ENCODE measurements at places on chromosomes 13 and 19.

DNA sequence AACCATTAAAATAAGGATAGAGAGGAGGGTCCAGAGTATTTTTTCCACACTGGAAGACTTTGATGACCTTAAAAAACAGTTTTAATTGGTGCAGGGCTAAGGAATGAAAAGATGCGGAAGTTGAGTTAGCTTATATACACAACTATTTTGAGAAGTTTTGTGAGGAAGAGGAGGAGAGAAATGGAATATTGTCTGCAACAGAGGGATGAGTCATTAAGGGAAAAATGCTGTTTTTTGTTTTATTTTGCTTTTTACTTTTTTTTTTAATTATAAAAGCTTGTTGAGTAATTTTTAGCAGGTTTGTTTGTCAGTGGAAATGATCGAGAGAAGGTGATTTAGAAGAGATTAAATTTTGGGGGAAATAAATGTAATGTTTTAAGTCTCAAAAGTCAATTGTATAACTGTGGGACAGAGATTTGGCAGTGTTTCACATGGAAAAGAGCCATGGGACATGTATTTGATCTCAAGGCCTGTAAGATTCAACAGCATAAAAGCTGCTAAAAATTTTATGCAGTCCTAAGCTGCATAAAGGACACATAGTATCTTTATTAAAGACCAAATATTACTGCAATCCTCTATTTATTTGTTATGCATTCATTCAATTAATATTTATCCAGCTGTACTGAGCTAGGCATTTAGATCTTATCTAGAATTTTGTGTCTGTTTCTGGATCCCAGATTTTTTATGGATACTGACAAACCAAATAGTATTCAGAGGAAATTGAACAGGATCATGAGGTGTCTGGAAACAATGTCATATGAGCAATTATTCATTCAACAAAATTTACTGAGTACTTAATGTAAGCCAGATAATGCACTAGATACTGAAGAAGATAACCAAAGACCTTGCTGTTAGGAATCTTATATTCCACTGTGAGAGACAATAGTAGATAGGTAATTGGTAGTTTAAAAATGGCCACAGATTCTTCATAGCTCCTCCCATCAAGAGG is 72.7 kb downstream of the DNAJC15 start:
- no peak for DNase-seq

- DNase-seq: no peak
Measured at GRCh38 chr13:27245610-27246009, 5.7 kb upstream of the RPL21 start.

DNA sequence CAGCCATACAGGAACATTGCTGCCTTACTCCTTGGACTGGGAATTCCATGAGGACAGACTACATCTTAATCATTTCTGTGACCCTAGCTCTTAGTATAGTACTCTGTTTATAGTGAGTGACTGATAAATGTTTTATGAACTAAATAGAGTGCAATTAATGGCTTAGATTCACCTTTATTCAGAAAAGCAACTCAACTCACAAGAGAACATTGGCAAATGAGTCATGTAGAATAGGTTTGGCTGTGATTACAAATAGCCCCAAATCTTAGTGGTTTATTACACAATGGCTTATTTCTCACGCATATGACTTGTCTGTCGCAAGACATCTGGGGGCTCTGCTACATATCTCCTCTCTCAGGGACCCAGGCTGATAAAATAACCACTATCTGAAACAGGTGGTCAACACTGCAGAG is 121.6 kb upstream of the KL start:
- DNase-seq: no peak

GRCh38 chr19:8416796-8417195 is 3.7 kb downstream of the MARCHF2 start:
- no peak for DNase-seq

DNA sequence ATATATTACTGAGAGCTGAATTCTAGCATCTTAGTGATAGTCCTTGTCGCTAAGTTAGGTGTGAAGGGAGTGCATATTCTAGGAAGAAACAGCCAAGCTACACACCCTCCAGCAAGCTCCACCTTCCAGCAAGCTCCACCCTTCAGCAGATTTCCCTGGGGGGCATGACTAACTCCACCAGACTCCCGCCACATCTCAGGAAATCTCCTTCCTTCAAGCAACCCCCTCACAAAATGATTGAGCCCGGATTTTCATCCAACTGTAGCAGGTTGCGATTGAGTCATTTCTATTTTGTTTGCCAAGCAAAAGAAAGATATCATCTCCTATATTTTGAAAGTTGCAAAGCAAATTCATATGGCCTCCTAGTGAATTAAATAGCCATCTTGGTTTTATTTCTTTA is 162.1 kb upstream of the TMTC4 start:
- DNase-seq: no peak

DNA sequence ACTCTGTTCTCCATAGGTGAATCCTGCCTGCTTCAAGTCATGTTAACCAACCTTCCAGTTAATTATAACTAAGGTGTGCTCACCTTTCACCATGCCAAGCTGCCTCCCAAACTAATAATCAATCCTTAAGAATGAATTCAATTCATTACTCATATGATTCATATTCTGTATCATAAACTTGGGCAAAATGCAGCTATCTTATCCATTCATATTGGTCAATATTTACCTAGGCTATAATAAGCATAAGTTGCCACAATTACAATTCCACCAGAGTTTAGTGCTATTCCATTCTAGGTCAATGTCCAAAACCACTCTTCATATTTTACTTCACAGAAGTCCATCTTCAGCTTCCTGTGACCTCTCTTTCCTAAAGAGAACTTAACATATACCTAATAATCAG is 13.4 kb downstream of the ELF1 start:
- no peak for DNase-seq

GRCh38 chr19:2795827-2796658 is 10.7 kb downstream of the THOP1 start:
- no peak for DNase-seq

GRCh38 chr13:108361769-108362168 is 92.3 kb downstream of the TNFSF13B start:
- DNase-seq: no peak

DNA sequence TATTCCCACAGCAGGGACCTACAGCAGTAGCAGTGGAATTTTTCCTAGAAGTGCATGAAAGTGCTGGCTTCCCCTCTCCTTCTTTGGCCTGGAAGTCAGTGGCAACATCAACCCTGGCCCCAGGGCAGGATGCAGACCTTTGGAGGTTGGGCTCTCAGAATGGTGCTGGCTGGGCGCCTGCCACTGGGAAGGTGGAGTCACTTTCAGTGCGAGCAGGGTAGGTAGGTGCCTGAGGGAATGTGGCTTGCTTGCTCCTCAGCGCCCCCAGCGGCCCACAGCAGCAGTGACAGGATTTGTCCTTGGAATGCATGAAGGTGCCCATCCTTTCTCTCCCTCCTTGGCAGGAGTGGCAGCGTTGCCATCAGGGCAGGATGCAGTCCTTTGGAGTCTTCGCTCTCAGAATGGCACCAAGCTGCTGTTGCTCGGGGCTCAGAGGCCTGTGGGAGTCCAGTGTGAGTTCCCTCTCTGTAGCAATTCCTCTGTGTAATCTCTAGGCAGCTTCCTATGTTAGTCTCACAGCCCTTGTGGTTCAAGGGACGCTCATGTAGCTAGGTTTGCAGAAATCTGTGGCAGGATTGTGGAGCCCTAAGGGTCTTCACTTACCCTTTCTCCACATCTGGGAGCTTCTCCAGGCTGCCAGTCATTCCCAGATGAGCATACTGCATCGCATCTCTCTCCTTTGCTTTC is 354.4 kb upstream of the DACH1 start:
- DNase-seq: peak; percentile 75

DNA sequence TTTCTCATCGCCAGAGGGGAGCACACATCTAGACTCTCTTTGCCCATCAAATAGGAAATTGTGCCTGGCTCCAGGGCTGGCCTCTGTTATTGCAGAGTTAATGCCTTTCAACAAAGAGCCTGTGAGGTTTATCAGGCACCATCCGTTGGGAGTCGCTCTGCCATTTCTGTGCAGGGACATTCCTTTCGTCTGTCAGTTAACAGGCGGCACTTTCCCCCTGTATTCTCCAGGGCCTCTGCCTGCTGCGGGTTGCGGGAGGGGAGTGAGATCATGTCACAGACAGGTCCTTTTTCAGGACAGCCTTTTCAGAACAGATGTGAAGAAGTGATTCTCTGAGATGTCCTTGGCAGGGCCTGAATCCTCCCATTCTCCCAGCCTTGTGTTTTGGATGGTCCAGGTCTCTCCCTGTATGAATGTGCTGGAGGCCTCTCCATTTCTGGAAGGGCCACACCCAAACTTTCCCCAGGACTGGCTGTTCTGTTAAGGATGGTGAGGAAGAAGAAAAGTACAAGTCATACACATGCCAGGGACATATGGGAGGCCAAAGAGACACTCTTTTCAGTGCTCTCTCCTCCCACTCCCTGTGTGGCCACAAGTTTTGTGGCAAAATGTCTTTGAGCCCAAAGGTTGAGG is 14.9 kb downstream of the SERP2 start:
- DNase-seq: peak; percentile 62

Data from ecto neural progenitor cell (in vitro differentiated cells).